ENCODE measurements at places on chromosomes 6 and 20. TPM values are rescaled to one million over a fixed set of nuclear protein-coding genes. Genes with fewer than 3 reads are reported as not detected.

Gene PREX1
- 6.9 TPM for total RNA-seq

Gene CPNE5
- total RNA-seq: under 0.01 TPM

Gene PROCR
- total RNA-seq: 15.2 TPM

Gene RBBP8NL
- not detected for total RNA-seq

Gene TIAM2
- total RNA-seq: 5.8 TPM

Gene CALHM4
- not detected for total RNA-seq

Gene PDYN
- total RNA-seq: not detected

Gene EEF1A2
- 2.4 TPM for total RNA-seq

Gene RAET1L
- total RNA-seq: not detected

Gene TPX2
- total RNA-seq: 20.9 TPM

Gene BNIP5
- not detected for total RNA-seq

Gene ARMC2
- total RNA-seq: 5.6 TPM

Gene PHACTR2
- total RNA-seq: 110 TPM

Gene STMND1
- total RNA-seq: not detected

Gene CST5
- total RNA-seq: not detected

Gene SIRPD
- not detected for total RNA-seq

Gene OR12D3
- total RNA-seq: not detected

Gene LY6G6D
- total RNA-seq: not detected

Gene OR2H1
- total RNA-seq: not detected

Gene BCAS1
- total RNA-seq: not detected

Gene MRAP2
- 0.49 TPM for total RNA-seq

Gene GTSF1L
- not detected for total RNA-seq

Gene MYLK2
- not detected for total RNA-seq

Gene UST
- total RNA-seq: 20.1 TPM

Gene RNF144B
- total RNA-seq: 3.2 TPM

Gene SLC22A16
- 1.9 TPM for total RNA-seq

Gene CYP39A1
- total RNA-seq: not detected

Measured in cardiac atrium fibroblast (primary cell).